ENCODE measurements at places on chromosomes 11 and 22.

DNA sequence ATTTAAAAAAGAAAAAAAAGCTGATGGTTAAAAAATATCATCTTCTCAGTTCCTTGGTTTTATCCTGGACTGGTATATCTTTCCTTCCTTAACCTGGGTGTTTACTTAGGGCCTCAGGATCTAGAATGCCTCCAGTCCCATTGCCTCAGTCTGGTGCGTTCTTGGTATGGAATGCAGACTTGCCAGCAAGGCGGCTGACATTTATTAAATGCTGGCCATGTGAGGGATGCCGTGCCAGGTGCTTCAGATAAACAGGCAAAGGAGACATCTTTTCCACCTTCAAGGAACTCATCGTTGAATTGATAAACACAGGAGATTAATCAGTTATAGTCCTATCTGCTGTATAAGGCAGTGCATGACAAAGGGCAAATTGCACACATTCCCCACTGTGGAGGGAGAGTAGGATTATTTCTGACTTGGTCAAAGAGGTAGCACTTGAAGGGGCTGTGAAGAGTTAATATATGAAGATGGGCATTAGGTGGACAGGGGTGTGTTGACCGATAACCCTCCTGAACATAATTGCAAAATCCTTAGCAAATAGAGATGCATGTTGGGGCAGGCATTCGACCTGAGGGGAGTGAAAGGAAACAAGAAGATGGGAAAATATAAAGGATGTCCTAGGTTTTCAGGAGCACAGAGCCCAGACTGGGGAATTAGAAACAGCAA lies 54.4 kb downstream of the ALX4 start:
- DNase-seq, result no peak

GRCh38 chr22:41923595-41924276 lies 2.9 kb downstream of the TNFRSF13C start:
- no peak for DNase-seq

- DNase-seq, result no peak
Observed at GRCh38 chr11:464316-464715, 14.2 kb downstream of the PTDSS2 start.

- DNase-seq, result peak; percentile 40
Observed at GRCh38 chr11:128291007-128291406, 296.4 kb downstream of the ETS1 start.

DNA sequence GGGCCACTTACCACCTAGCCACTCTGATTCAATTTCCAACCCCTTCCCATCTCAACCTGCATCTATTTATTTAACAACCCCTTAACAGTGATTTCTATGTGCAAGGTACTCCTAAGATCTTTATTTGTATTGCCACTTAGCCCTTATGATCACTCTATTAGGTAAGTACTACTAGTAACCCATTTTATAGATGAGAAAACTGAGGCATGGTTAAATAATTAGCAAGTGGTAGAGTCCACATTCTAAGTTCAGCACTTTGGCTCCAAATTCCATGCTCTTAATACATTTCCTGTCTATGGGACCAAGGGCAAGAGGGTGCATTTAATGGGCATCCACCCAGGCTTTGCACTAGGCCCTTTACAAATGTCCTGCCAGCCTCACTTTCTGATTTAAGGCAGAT lies 38.1 kb upstream of the CSNK2A3 start:
- DNase-seq, result no peak

- no peak for DNase-seq
Observed at GRCh38 chr11:35197292-35197691, 58.3 kb downstream of the CD44 start.

GRCh38 chr22:19873138-19873959 lies 18.7 kb upstream of the GNB1L start:
- DNase-seq, result no peak

All from fibroblast of skin of back (primary cell).